Pancreas (tissue), 10 donors: ENCODE measurements at places on chromosomes 16 and 17.

DNA sequence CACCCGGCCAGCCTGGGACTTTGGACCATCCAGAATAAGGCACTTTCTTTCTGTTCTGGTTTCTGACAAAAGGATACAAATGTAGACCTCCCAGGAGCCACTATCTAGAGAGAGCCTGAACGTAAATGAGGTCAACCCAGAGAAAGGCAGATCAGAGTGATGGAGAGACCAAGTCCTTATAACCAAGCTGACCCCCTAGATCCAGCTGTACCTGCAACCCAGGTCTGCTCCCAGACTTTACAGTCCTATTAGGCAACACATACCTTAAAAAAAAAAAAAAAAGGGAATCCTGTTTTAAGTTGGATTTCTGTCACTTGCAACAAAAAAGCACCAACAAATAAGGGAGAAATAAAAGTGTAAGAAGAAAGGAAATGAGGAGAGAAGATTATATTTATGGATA is 23.2 kb downstream of the CPPED1 start:
- DNase-seq = no peak

GRCh38 chr17:49815761-49816281 is 27.3 kb downstream of the KAT7 start:
- no peak for DNase-seq

GRCh38 chr16:90077757-90078578 is 837 bp upstream of the PRDM7 start:
- DNase-seq = no peak

DNA sequence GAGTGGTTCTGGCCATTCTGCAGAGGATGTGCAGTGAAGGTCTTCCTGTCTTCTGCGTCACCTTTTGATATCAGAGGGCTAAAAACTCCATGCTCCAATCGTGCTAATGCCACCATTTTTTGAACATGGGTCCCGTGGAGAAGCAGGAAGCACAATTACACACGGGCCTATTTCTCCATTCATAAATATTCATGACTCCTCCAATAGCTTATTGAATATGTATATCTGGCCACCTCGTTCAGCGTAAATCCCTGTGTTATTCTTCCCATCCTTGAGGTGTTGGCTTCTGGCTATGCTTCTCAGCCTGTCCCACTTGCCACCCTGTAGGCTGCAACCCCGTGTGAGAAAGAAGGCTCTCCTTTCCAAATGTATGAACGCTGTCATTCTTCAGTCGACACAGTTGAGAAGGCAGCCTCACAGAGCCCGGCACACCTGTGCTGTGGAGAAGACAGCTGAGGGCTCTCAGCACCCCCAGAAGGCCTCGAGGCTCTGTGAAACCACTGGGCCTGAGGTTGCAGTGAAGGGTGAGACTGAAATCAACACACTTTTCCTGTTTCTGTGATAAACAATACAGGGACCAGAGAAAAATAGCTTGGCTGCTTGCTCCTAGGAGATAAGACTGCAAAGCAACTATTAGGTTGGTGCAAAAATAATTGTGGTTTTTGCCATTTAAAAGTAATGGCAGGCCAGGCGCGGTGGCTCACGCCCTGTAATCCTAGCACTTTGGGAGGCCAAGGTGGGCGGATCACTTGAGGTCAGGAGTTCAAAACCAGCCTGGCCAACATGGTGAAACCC is 4.9 kb upstream of the ANKRD40CL start:
- DNase-seq = no peak

DNA sequence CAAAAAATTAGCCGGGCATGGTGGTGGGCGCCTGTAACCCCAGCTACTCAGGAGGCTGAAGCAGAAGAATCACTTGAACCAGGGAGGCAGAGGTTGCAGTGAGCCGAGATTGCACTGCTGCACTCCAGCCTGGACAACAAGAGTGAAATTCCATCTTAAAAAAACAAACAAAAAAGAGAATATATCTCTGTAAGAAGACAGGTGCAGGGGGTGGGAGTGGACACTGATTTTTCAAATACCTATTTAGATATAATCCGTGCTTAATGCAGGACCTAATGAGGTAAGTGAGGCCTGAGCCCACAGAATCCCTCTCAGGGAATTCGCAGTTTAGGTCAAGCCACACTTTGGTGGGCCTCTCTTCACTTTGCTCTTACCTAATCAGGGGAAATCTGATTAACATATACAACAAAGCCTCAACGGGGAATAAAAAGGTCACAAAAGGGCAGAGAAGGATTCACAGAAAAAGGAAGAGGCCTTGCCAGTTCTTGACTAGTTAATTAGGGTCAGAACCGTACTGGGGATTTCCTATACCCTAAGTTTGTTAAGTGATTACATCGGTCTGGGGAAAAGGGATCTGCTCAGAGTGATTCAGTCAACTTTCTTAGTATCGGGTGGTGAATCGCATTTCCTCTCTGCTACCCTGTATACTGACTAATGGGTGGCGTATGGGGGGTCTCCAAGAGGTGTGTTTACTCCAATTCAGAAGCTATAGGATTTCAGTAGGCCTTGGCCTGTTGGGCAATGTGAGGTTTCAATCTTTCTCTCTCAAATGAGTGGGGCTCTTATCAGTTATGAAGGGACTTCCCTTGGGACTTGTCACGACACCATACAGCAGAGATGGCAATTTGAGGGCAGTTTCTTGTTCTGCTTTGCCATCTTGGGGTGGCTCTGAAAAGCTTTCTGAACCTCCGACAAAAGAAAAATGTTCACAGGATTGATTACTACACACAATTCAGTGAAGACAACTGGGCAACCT is 1.9 kb upstream of the NFAT5 start:
- DNase-seq = no peak

DNA sequence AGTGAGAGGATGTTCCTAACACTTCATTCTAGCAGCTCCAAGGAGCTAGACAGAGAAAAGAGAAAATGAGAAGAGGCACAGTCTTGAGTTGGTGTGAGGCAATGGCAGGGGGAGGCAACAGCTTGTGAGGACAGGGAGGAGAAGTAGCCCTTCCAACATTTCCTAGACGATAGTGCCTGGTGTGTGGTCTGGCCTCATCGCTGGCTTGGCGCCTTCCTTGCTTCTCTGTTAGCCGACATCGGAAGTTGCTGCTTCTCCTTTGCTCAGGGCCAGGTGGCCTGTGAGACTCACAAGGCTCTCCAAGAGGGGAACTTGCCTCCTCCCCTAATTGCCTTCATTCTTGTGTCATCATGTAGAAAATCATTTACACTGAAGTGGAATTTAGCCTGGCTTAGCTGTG is 208.7 kb downstream of the MAP2K4 start:
- DNase-seq = no peak

GRCh38 chr17:4827399-4827798 is 5.7 kb upstream of the MINK1 start:
- no peak for DNase-seq

- no peak for DNase-seq
These were observed 23.6 kb upstream of the USP22 start for GRCh38 chr17:21066394-21066793.

DNA sequence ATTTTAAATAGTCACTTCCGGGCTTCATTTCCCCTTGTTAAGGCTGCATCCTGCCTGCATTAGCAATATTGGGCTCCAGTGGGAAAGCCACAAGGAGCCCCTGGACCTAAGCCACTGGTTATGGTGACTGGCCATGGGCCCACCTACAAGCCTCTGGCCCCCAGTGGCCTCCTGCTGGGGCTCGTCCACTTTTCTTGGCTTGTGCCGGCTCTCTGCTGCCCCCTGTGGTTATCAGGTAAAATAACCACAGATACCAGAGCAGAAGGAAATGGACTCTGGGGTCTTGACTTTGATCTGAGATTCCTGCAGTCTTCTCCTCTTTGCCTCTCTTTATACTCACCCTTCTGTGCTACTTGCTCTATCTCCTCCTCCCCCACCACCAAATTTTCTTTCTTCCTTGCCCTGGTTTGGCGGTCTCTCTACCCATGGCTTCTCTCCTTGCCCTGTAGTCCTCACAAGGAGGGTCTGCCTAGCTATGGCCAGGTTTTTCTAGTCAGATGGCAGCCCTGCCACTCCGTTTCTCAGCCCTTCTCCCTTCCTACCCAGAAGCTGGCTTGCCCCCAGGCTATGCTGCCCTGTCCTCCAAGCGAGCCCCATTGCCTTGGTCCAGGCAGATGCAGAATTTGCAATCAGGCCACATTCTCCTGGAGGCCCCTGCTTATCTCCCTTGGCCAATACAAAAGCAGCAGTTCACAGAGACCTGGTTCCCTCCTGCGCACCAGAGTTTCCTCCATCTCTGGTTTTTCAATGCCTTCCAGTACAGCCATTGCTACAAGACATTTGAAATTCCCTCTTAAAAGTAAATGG is 82.9 kb upstream of the RCVRN start:
- DNase-seq = no peak
